ENCODE measurements at places on chromosomes 12 and 14. TPM values are rescaled to one million over a fixed set of nuclear protein-coding genes. Genes with fewer than 3 reads are reported as not detected.
A peak's percentile ranks its signal among the peaks of the same experiment; 100 is the strongest.

- no peak for DNase-seq
Observed at GRCh38 chr12:58925751-58926150, 5.4 kb upstream of the LRIG3 start.

AJUBA gene
- total RNA-seq, result 5.1 TPM

DNA sequence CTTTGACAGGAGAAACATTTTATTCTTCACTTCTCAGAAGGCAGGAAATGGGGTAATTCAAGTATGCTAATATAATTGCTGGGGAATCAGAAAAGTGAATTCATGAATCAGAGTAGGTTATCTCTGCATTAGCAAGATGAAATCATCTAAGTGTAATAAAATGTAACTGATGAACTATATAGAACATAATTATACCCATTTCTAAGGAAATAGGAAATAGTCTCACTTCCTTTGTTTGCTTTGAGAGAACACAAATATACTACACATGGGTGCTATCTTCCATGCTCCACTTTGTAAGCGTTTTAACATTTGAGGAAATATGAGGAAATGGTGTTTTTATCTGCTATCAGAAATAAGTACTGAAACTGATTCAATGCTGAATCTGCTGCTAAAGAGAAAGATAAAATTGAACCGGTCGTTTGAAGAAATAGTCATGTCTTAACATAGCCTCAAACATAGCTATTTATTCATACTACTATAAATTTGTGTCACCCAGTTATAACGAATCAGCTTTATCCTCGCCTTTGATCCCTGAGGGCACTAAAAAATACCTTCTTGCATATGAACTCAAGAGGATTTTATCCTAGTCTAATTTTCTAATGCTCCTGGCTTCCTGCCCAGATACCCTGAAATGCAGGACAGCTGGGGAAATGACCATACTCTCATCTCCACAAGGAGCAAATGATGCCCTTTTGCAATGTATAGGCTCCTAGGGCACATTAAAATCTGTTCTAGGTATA lies 696.0 kb downstream of the C12orf50 start:
- DNase-seq, result no peak

DNA sequence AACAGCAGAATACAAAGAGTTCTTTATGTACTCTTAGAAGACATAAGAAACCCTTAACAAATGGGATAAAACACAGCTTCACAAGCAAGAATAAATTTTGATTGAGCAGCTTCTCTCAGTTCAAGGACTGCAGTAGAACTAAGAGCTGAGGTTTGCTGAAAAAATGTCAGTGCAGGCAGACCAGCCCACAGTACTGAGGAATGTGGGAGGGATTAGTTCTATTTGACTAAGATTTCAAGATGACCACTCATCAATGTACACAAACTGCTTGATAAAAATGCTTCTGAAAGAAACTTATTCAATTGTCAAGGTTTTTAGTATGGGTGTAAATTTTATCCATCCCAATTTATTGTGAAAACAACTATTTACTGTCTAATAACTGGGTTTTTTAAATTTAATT lies 138.4 kb downstream of the SEC23A start:
- no peak for DNase-seq

OR6C2 gene
- total RNA-seq, result not detected

SUOX gene
- 20.9 TPM for total RNA-seq

GRCh38 chr14:95078867-95079266 lies 78.5 kb downstream of the DICER1 start:
- DNase-seq, result no peak

DNA sequence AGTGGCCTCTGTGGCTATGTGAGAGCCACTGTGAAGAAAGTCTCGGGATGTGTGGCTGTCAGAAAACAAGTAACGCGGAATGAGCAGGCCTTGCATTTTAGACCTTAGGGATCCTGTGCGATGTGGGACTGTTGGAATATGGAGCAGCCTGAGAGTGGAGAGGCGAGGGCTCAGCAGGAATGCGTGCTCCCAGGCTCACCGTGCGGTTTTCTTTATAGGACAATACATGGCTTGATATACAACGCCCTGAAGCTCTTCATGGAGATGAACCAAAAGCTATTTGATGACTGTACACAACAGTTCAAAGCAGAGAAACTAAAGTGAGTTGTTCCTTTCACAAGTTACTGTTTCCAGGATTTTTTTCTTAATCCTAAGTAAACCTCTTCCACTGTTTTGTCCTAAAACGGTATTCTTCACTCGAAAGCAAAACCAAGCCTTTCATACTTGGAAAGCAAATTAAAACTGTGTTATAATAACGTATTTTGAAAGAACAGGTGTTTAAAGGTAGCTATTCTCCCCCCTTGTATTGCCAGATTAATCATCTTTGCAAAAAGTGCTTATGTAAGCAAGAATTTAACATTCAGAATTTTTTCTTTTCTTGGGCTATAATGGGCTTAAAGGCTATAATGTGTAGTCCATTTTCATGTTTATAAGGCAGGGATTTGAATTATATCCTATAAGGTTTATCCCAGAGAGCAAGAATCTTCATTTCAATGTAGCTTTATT lies 54.8 kb upstream of the DYNC1H1 start:
- no peak for DNase-seq

GRCh38 chr14:96688629-96689028 lies 108.6 kb upstream of the VRK1 start:
- DNase-seq, result no peak

GRCh38 chr14:64123241-64123822 lies 170.8 kb downstream of the ESR2 start:
- no peak for DNase-seq

DNA sequence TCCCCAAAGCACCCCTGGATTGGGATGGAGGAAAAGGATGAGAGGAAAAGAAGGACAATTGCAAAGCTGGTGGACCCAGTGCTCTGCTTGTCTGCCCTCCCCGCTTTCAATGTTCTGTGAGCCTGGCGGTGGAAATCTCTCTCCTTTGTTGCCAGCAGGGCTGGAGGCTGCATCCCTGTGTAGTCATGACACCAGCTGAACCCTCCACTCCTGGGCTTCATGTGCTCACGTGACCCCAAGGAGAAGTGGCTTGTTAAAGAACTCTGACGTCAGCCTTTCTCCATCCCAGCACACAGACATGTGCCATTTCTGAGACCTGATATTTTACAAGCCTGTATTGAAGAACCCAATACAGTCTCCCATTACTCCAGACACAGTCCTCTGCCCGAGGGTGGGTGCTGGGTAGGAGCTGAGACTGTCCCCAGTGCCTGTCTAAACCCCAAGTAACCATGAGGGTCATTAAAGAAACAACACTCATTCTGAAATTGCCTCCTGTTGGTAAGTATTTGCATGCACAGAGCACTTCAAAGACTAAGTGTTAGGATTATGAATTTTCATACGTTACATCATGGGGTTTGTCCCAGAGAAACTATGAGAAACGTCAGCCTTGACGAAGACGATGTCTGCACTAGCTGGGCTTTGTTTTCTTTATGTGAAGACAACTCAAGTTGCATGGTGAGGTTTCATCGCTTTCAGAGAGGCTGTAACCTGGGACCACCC lies 21.7 kb downstream of the GALNT16 start:
- DNase-seq, result no peak

- DNase-seq, result no peak
Observed at GRCh38 chr14:74572726-74573301, 39.2 kb downstream of the LTBP2 start.

LTA4H gene
- total RNA-seq, result 77.3 TPM

GRCh38 chr12:6032726-6033125 lies 87.7 kb upstream of the ANO2 start:
- DNase-seq, result no peak

FGF23 gene
- not detected for total RNA-seq

HAL gene
- total RNA-seq, result not detected

GRCh38 chr14:81436296-81437138 lies 36.4 kb upstream of the STON2 start:
- peak; percentile 87 for DNase-seq

DNA sequence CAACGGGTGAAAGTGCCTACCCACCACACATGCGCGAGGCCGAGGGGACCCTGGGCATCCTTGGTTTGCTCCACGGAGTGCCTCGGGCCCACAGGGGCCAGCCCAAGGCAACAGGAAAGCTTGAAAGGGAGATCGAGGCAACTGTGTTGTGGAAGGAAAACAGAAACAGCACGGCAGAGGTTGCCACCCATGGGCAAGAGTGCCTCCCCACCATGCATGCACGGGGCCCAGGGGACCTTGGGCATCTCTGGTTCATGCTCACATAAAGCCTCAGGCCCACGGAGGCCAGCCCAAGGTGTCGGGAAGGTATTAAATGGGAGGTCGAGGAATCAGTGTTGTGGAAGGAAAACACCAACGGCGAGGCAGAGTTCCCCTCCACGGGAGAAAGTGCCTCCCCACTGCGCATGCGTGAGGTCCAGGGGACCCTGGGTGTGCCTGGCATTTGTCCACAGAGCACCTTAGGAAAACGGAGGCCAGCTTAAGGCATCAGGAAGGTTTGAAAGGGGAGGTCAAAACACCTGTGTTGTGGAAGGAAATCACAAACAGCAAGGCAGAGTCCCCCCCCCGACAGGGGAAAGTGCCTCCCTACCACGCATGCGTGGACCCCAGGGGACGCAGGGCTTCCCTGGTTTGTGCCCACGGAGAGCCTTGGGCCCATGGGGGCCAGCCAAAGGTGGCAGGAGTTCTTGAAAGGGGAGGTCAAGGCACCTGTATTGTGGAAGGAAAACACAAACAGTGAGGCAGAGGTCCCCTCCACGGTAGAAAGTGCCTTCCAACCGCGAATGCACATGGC lies 367.3 kb downstream of the ALG10 start:
- peak; percentile 54 for DNase-seq

DNA sequence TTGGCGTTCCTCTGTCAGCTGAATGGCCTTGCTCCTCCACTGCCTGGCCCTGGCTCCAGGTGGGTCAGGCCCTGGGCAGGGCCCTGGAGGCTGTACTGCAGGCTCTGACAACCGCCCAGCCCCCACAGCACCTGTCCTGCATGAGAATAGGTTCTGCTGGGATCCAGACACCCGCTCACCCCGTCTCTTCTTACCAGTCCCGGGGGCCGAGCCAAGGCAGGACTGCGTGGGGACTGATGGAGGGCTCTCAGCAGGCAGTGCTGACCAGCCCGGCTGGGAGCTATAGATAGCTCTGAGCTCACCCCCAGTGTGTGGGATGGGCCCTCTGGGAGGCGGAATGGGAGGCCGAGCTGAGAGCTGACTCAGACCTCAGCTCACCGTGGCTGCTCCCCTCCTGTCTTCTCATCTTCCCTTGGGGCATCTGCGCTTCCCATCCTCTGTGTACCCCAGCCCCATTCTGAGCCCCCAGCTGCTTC lies 39.6 kb downstream of the TEAD4 start:
- DNase-seq, result no peak

DNA sequence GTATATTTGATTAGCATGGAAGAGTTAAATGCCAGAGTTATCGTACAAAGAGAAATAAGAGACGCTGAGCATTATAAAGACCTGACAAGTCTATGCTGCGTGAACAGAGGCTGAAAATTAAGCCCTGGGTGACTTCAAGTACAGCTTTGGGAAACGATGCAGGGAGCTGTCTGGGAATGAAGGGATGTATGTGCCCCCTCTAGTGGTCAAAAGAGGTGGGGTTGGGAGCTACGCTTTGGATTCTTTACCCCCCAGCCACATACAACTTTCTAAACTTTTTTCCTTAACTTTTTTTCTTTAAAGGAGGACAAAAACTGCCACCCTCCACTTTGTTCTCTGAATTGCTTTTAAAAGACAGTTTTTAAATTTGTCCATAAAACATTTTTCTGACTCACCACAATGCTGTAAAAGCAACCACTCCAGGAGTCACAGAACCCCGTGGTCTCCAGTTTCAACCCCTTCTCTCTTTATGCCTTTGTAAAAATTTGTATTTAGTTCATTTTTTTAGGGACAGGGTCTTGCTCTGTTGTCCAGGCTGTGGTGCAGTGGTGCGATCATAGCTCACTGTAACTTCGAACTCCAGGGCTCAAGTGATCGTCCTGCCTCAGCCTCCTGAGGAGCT lies 59.4 kb downstream of the ZNF664 start:
- DNase-seq, result no peak

KRT86 gene
- not detected for total RNA-seq

DNA sequence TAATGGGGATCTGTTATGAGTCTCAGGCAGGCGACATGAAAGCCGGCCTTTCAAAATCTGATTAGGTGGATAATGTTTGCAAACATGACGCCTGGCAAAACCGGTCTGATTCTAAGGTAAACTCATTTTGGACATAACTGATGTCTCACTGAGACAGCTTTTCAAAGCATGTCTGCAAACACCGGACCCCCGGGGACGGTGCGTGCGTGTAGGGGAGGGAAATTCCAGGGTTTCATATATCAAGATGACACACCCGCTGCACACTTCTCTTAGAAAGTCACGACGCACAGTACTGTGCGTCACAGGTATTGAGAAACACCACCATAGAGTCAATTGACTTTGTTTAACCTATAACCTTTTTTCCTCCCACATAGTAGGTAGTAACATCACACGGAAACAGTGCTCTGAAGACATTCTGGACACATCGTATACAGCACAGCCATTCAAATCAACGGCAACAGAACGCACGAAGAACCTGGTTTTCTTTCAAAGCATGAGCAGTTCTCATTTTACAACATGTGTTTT lies 43.9 kb upstream of the TESC start:
- no peak for DNase-seq

- no peak for DNase-seq
Observed at GRCh38 chr12:52380271-52380694, 5.2 kb downstream of the KRT84 start.

DNA sequence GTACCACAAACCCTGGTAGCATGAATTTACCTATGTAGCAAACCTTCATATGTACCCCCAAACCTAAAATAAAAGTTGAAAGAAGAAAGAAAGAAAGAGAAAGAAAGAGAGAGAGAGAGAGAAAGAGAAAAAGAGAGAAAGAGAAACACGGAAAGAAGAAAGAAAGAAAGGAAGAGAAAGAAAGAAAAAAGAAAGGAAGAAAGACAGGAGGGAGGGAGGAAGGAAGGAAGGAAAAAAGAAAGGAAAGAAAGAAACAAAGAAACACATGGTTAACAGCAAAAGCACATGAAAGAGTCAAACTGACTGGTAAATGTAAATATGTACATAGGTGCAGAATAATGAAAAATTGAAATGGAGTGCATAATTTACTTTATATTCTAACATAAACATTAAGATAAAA lies 903.4 kb downstream of the LRFN5 start:
- no peak for DNase-seq

CCND2 gene
- 178 TPM for total RNA-seq

DNA sequence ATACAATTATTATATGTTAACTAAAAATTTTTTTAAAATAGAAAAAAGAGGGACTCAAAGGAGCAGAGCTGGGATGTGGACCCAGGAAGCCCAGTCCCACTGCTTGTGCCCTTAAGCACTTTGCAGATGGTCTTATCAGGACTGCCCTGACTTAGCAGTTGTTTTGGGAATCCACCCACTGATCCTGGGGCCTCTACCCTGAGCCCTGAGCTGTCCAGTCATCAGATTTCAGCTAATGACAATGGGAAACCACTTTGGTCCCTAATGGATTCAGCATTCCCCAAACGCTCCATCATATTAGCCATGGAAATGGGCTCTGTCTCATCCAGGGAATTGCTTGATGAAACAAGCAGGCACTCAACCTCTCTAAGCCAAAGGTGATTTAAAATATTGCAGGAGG lies 22.5 kb upstream of the WSCD2 start:
- DNase-seq, result no peak

DNA sequence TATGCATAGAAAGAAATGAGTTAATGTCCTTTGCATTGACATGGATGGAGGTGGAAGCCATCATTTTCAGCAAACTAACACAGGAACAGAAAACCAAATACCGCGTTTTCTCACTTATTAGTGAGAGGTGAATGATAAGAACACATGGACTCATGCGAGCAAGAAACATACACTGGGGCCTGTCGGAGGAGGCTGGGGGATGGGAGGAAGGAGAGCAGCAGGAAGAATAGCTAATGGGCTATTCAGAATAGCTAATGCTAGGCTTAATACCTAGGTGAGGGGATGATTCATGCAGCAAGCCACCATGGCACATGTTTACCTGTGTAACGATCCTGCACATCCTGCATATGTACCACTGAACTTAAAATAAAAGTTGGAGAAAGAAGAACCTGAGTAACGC lies 29.1 kb upstream of the SYT1 start:
- DNase-seq, result no peak

All from sigmoid colon (tissue), 7 donors.